ENCODE measurements at places on chromosomes 2 and 18. TPM values are rescaled to one million over a fixed set of nuclear protein-coding genes. Genes with fewer than 3 reads are reported as not detected.

SERPINB4 gene
- not detected for polyA plus RNA-seq

GRCh38 chr18:62281684-62282083 is 43.4 kb upstream of the TNFRSF11A start:
- DNase-seq: no peak

DNA sequence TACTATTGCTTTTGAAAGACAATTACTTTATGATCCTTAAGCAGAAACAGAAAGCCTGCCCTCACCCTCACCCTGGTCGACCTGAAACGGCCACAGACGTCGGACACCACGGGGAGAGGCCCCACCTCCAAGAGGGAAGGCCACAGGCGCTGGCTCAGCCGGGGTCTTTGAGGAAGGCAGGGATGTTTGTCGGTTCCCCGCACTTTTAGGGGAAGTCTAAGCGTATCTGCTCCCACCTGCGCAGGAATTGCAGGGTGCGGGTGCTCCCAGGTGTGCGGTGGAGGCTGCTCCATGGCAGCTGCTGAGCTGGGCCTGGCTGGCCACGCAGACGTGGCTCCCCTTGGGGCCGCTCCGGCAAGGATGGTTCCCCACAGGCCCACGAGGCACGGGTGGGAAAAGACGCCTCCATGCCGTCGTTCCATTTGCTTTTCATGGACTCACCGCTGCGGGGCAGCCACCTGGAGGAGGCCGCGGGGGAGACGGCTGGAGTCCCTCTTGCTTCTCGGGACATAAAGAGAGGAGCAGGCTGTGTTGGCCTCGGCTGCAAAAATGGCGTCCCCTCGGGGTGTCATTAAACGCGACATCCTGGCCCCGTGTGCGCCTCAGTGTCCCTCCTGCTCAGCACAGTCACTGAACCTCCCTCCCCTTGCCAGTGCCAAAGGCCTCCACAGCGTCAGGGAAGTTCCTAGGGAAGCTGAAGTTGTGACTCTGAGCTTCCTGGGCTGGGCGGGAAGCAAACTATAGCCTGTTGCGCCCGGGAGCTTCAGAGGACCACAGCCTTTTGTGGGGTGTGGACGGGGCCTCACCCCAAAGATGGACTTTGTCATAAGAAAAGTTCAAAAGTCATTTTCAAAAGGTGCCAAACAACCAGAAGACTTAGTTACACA is 63.4 kb downstream of the NFATC1 start:
- no peak for DNase-seq

MAP2 gene
- 12.9 TPM for polyA plus RNA-seq

DNA sequence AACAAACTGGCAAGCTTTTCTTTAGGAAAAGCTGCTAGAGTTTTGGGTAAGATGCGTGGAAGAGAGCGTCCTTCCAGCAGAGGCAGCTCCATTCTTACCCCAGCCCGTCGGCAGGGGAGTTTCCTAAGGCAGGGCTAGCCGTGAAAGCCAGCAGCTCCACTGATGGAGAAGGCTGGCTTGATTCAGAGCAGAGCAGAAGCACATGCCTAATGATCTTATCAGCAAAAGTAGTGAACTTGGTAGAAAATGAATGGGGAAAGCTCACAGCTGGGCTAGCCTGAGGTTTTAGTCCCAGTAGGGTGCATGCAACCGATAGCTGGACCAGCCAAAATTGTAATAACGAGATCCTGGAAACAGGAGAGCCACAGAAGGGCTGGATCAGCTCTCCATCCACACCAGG is 20.8 kb downstream of the LAMA1 start:
- DNase-seq: no peak

HRH4 gene
- 0.10 TPM for polyA plus RNA-seq

DNA sequence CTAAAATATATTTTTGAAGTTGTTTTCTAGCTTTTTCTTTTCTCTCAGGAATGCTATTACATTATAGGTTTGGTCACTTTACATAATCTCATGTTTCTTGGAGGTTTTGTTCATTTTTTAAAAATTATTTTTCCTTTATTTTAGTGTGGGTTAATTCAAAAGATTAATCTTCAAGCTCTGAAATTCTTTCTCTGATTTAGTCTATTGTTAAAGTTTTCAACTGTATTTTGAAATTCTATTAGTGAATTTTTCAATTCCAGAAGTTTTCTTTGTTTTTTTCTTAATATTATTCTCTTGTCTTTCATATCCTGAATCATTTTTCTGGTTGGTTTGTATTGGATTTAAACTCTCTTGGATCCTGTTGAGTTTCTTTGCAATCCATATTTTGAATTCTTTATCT is 80.4 kb downstream of the MSTN start:
- no peak for DNase-seq

DNA sequence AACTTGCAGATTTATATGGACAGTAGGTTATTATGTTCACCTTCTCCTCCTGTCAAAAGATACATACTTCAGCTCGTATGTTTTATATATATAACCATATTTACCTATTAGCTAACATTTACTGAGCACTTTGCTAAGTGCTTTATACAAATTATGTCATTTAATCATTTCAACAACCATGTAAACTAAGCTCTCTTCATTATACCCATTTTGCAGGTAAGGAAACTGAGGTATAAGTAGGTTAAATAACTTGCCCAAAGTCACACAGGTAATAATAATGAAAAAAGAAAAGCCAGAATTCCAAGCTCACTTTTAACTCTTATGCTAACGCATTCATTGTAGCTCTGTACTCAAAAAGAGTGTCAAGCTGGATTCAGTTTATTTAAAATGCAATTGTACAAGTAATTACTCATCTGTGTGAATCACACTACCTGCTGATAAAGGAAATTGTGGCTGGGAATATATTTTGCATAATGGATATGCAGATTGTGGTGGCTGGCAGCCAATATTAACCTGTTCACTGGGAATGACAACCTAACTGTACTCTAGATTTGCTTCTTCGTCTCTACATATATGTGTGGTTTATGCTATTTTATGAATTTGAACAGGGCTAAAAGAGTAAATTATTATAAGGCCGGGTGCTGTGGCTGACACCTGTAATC is 20.6 kb downstream of the SLC16A14 start:
- no peak for DNase-seq

DNA sequence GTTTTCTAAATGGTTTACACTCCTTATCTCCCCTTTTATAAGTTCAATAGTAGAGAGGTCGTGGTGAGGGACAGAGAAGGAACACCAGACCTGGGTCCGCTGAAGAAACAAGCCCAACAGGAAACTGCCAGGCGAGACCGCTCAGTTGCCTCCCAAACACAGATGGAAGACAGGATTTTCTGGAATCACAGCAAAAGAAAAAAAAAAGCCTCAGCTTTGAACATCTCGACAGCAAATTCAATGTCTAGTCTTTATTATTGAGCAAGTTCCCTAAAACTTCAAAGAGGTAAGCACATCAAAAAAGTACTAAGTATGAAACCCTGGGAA is 33.5 kb upstream of the GNAL start:
- no peak for DNase-seq

TFCP2L1 gene
- polyA plus RNA-seq: 5.5 TPM

DNA sequence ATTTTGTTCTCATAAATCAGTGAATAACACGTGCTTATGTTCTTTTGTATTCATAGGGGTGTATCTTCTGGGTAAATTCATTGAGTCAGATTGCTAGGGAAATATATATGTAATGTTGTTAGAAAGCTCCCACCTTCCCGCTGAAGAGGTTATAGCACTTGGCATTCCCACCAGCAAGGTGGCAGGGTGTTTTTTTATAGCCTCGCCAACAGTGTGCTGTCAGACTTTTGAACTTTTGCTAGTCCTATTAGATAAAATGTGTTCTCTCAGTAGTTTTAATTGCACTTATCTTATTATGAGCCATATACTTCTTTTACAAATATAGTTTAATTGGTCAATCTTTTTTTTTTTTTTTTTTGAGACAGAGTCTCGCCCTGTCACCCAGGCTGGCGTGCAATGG is 31.0 kb downstream of the MRPS9 start:
- no peak for DNase-seq

REG1B gene
- not detected for polyA plus RNA-seq

- DNase-seq: no peak
These were observed 56.4 kb upstream of the FMNL2 start for GRCh38 chr2:152278526-152278925.

DNA sequence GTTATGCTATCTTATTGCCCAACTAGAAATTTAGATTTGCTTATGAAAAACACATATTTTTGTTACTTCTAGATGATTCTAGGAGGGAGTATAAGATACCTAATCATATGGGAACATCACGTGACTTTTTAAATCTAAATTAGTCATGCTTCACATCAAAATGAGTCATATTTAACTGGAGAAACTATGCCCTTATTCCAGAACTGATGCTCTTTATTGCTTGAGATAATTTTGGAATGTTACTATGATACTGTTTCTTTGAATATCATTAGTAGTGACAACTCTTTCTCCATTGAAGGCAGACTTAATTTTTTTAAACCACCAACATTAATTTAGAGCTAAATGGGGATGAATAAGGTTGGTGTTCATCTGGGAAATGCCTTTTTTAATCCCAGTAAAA is 19.9 kb upstream of the ELAC1 start:
- DNase-seq: no peak

- DNase-seq: no peak
These were observed 172.5 kb downstream of the MAIP1 start for GRCh38 chr2:200127848-200128247.

ASTL gene
- polyA plus RNA-seq: 0.23 TPM

DNA sequence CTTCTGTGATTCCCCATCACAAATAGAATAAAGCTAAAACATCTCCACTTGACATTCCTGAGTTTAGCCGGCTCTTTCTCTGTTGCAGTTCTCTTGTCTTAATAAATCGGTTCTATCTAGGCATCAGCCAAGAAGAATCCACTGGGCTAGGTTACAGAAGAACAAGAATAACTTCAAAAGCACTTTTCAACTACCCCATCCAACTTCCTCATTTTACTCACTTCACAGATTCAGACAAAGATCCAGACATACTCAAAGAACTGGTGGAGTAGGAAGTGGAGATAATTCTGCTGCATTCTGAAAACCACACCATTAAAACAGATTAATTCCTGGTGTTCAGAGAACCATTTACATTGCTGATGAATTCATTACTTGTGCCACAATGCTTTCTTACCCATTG is 9.6 kb upstream of the ALPK2 start:
- DNase-seq: no peak

SOX11 gene
- polyA plus RNA-seq: 46.3 TPM

- DNase-seq: no peak
These were observed 82.0 kb upstream of the TTC39C start for GRCh38 chr18:23932385-23933067.

Data from right lung (tissue), 10 donors.